ENCODE measurements at places on chromosomes 1 and 21. TPM values are rescaled to one million over a fixed set of nuclear protein-coding genes. Genes with fewer than 3 reads are reported as not detected.
A peak's percentile ranks its signal among the peaks of the same experiment; 100 is the strongest.

GRCh38 chr1:156083800-156084790 is 1.8 kb upstream of the MEX3A start:
- no peak for DNase-seq

Gene TLR5
- 0.05 TPM for total RNA-seq

GRCh38 chr21:34129039-34129891 is 55.9 kb downstream of the MRPS6 start:
- peak; percentile 40 for DNase-seq

DNA sequence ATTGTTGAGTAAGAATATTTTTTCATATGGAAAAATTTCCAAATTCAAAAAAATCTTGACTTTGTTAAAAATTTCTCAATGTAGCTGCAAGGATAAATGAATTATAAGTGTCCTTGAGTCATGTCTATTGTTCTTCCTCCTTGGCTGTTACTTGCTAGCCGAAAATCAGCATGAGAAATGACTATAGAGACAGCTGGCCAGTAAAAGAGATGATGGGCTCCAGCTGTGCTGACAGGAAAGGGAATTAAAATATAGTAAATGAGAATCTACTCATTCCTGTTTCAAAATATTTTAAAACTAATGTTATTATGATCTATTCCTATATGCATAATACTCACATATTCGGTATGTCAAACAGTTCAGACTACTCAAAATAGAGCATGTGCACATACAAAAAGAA is 1292.6 kb downstream of the BRINP3 start:
- DNase-seq: no peak

DNA sequence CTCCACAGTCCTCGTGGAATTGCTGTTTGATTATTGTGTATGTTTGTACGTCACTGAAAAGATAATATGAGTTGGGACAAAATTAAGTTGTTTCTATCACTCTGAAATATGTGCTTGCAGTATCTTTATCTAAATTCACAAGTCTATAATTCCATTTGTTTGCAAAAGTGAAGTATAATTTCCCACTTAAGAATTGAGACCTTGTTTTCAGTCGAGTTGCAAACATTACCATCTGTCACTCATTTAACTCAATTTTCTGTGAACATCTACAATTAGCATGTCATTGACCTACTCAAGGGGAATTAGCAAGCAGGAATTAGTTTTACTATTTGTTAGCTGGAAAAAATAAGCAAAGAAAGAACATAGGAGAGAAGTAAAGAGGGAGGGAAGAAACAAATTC is 195.8 kb downstream of the TPR start:
- no peak for DNase-seq

DNA sequence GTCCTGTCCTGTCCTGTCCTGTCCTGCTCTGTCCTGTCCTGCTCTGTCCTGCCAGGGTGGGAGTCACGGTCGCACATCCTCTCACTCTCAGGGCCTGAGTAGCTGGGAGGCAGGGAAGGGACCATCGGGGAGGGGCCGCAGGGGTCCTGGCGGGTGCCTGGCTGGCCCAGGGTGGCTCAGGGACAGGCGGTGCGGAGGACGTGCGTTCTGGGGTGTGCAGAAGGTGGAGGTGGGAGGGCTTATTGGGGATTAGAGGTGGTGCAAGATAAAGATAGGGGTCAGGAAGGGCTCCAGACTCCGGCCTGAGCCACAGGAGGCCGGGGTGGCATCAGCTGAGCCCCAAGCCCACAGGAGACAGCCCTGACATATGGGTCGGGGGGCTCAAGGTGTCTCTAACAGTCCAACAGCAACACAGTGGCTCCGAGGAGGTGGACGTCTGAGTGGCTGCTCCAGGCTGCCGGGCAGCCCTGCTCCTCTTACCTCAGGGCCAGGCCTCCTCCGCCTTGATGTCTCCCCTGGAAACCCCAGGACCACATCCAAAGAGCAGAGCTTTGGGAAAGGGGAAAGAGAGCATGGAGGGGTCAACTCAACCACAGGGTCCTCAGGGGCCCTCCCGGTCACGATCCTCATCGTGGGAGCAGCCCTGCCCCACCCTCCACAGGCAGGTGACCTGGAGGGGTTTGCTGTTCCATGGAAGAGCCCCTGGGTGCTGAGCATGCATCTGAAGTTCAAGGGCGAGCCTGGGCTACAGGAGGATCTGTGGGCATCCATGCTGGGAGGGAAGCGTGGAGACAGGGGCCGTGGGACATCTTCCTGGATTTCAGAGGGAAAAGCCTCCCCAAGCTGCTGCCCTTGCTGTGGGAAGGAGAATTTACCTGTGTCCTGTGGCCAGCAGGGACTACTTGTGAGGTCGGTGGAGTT is 39.6 kb upstream of the ADARB1 start:
- no peak for DNase-seq

Gene KCNJ15
- total RNA-seq: not detected

DNA sequence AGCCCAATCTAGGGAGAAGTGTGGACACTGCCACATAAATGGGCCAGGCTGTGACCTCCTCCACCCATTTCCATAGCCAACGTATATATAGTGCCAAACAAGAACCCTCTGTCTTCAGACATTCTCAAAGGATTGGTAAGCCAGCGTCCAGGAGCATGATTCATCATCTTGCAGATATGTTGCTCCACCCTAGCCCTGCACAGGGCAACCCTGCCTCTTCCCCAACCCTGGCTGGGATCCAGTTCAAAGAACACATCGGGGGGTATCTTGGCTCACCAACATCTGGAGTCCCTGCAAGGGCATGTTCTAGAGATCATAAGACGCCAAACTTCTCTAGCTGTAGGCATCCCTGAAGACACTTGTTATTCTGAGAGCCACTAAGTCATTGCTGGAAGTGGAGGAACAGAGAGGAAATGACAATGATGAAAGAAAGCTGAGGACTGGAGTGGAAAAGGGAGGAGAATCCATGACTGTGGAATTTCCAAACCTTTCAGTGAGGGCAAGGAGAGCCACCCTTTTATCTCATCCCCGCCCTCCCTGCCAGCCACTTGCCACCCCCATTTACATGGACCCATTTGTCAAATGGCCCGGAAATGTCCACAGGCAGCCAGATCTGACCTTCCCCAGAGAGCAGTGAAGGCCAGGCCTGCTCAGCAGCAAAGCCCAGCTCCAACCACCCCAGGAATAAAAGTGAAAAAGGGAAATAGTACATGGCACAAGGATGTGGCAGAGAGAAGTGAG is 144.1 kb upstream of the CTTNBP2NL start:
- peak; percentile 25 for DNase-seq

Gene GNL2
- total RNA-seq: 87.0 TPM

DNA sequence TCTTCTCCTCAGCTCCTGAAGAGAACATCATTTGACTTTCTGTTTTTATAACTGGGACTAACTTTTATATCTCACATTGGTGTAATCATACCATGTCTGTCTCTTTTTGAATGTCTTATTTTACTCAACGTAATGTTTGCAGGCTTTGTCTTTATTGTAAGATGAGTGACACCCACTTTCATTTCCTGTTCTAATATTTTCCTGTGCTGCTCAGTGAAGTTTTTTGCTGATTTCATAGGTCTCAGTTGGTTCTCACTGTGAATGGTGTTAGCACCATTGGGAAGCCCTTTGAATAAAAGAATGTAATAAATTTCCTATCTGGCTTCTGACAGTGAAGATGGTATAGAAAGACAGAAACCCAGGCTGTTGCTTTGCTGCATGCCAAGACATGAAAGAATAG is 84.0 kb downstream of the RAVER2 start:
- DNase-seq: no peak

Gene STUM
- 0.32 TPM for total RNA-seq

- no peak for DNase-seq
These were observed 764.6 kb downstream of the LTN1 start for GRCh38 chr21:28227881-28228635.

GRCh38 chr1:17881761-17882160 is 126.6 kb downstream of the ACTL8 start:
- DNase-seq: peak; percentile 56

- no peak for DNase-seq
These were observed 8.6 kb downstream of the KCNC4 start for GRCh38 chr1:110218739-110219138.

- no peak for DNase-seq
These were observed 43.4 kb downstream of the LRP8 start for GRCh38 chr1:53284224-53285020.

DNA sequence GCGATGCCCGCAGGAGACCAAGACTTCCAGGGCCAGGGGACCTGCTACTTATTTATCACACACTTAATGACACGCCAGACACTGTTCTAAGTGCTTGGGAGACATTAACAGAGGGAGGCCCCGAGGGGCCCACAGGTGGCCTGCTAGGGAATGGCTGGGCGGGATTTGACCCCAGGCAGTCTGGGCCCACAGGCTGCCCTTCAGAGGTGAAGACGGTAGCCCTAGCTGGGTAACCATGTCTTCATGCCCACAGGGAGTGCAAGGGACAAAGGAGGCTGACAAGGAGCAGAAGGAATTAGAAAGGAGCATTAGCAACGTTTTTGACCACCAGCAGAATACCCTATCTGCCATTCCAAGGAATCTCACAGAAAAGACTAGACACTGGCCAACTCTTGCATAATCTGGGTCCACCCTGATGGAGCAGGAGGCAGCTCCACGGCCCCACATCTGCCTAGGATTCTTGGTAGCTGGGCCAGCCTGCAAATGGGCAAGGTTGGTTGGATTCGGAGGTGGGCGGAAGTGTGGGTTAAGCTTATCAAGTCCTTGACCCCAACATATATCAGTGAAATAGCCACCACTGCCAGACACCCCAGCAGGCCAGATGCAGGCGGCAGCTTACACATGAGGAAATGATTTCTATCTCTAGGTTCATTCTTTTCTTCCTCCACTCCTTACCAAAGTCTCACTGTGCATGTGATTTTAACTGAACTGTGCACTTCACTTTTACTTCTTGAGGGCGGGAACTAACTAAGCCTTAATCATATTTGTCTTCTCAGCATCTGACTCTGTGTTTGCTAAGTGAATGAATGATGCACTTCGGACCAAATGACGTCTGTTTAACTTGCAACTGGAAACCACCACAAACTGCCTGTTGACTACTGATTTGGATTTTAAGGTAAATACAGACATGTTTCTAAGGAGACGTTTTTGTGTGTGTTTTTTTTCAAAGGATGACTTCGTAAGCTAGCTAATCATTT is 3.4 kb upstream of the ETS2 start:
- DNase-seq: no peak

DNA sequence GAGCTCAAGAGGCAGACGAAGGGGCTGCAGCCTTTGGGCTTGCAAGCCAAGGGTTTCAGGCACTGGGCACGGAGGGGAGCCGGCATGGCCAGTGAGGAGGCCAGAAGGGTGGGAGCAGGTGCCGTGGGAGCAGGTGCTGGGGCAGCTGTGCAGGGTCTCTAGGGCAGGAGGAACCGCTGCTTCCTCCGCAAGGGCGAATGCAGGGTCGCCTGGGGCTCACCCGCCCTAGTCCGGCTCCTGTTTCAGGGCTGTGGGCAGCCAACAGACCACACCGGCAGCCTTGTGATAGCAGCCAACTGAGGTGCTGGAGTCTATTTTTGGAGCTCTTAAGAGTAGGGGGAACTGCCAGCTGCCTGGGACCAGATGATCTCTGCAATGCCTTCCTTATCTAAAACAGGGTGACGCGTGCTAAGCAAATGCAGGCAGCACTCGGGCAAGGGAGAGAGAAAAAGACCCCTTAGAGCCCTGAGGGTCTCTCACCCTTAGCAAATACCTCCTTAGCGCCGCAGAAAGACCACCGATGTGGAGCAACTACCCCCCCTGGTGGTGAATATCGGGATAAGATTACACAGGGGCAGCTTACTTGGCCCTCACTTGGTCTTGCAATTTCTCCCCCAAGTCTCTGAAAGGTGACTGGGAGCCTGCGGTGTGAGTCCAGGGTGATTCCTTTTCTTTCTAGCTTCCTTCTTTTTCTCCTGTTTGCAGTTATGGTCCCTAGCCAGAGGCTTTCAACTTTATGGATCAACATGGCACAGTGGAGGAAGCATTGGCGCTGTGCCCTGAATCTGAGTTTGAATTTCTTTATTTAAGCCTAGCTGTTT is 20.7 kb upstream of the MAPKAPK2 start:
- peak; percentile 75 for DNase-seq

Gene ATF6
- total RNA-seq: 38.8 TPM

Gene TMEM51
- total RNA-seq: 18.9 TPM

Gene LCE1D
- not detected for total RNA-seq

DNA sequence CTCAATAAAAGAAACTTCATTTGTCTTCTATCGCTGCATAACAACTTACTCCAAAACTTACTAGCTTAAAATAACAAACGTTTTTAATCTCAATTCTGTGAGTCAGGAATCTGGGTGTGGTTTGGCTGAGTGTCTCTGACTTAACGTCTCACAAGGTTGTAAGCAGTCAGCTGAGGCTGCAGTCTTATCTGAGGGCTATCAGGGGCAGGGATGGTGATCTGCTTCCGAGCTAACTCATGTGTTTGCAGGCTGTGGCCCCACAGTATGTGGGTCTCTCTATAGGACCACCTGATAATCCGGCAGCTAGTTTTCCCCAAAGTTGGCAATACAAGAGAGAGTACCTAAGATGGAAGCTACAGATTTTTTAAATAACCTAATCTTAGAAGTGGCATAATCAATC is 234.2 kb upstream of the FGGY start:
- DNase-seq: no peak

Gene SDE2
- 32.0 TPM for total RNA-seq
